Right ventricle myocardium superior (tissue), 1 donor: ENCODE measurements at places on chromosomes 6 and 20.
A peak's percentile ranks its signal among the peaks of the same experiment; 100 is the strongest.

DNA sequence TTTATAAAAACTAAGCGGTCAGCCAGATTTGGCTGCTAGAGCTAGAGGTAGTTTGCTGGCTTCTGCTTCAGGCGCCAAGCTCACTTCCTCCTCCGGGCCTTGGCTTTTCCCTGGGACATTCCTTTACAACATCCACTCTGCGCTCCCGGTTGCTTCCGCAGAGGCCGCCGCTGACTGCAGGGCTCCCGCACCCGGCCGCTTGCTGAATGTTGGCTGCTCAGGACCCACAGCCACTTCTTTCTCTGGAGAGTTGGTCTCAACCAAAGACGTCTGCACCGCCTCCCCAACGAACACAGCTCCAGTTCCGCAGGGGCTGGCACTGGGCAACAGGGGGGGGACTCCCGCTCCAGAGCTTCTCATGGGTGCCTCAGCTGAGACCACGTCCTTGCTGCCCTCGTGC lies 282.8 kb downstream of the TFAP2C start:
- DNase-seq, result no peak

- DNase-seq, result no peak
Observed at GRCh38 chr6:118537574-118537973, 10.5 kb upstream of the PLN start.

GRCh38 chr6:154251116-154251515 lies 105.5 kb downstream of the IPCEF1 start:
- DNase-seq, result no peak

GRCh38 chr6:4478098-4478497 lies 298.1 kb upstream of the CDYL start:
- DNase-seq, result no peak

- no peak for DNase-seq
Observed at GRCh38 chr6:3843379-3844096, 5.6 kb upstream of the FAM50B start.

DNA sequence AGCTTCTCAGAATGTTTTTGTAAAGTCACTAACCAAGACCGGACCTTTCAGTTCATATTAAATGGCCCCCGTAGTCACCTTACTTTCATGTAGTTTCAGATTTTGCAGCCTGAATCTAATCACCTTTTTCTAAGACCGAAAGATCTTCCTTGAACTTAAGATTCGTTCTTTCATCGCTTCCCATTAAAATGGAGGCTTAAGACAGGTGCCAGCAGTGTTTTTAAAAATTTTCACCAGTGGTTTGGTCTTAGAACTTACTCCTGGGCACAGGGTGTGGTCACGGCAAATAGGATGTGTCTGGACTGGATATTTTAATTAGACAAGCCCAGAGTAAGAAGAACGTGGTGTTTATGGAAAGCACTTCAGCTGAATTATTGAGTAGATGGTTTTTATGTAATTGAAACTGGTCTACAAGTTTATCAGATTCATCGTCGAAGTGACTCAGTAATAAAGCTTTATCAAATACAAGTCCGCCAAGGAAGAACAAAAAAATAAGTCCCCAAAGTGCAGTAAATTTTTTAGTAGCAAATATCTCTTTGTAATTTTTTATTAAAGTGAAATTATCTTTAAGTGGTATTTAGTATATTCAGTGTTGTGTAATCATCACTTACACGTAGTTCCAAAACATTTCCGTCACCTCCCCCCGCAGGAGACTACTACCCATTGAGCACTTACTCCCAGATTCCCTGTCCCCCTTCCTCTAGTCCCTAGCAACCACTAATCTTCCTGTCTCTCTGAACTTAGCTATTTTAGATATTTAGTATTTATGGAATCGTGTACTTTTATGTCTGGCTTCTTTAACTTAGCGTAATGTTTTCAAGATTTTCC lies 868 bp downstream of the SRSF3 start:
- DNase-seq, result no peak

- DNase-seq, result no peak
Observed at GRCh38 chr6:40848038-40848437, 191.0 kb downstream of the UNC5CL start.

DNA sequence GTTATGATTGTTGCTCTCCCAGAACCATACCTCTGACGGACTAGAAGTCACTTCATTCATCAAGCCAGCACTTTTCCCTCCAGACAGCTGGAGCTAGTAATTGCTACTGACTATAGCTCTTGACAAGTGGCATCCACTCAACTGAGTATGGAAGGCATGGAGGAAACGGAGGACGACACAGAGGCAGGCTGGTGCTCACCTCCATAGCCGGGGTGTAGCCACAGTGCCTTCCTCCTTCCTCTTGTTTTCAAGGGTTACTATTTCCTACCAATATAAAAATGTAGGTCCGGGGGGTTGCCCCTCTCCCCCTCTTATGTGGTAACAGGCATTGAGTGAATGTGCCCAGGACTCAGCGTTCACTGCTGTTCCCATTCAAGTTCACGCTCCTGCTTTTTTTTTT lies 23.5 kb upstream of the FOXC1 start:
- DNase-seq, result no peak

GRCh38 chr6:40321616-40322015 lies 265.5 kb downstream of the LRFN2 start:
- DNase-seq, result no peak

DNA sequence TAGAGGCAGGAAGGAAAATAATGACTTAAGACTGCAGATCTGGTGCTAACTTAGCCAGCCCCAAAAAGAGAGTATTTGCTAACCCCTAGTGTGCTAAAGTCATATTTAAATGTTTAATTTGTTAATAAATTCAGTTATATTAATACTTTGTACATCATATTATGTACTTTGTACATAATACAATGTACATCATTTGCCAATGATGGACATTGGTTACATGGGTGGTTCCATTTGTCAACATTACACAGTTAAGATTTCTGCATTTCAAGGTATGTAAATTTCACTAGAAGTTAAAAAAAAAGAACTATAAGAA lies 63.9 kb upstream of the PIM1 start:
- DNase-seq, result no peak

- no peak for DNase-seq
Observed at GRCh38 chr20:46002008-46002407, 6.7 kb upstream of the MMP9 start.

DNA sequence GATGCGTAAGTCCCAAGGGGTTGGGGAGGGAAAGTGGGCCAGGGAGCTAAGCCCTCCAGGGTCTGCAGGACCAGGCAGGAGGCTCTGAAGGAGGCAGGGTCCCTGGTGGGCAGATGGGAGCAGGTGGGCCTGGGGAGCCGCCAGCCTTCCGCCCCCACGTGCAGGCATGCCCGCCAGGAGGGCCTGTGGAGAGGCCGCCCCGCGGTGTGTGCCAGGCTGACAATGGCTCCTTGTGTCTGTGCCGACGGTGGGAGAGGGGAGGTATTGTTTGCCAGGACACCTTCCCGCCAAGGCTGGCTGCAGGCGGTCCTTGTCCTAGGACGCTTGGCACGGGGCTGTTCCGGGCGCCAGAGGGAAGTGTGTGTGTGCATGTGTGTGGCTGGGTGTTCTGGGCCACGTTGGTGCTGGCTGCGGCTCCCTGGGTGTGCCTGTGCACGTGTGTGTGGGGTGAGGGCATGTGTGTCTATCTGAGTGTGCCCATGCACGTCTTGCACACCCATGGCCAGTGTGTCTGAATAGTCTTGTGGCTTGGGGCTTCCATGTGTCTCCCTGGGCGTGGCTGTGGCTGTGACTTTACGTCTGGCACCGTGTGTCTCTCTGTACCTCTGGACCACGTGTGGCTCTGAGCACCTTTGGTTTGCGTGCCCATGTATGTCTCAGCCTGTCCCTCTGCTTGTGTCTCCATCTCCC lies 153.0 kb downstream of the CEBPB start:
- DNase-seq, result no peak

GRCh38 chr6:169906688-169907418 lies 155.4 kb downstream of the ERMARD start:
- DNase-seq, result no peak

GRCh38 chr20:59518881-59519706 lies 85.2 kb upstream of the PHACTR3 start:
- DNase-seq, result no peak

DNA sequence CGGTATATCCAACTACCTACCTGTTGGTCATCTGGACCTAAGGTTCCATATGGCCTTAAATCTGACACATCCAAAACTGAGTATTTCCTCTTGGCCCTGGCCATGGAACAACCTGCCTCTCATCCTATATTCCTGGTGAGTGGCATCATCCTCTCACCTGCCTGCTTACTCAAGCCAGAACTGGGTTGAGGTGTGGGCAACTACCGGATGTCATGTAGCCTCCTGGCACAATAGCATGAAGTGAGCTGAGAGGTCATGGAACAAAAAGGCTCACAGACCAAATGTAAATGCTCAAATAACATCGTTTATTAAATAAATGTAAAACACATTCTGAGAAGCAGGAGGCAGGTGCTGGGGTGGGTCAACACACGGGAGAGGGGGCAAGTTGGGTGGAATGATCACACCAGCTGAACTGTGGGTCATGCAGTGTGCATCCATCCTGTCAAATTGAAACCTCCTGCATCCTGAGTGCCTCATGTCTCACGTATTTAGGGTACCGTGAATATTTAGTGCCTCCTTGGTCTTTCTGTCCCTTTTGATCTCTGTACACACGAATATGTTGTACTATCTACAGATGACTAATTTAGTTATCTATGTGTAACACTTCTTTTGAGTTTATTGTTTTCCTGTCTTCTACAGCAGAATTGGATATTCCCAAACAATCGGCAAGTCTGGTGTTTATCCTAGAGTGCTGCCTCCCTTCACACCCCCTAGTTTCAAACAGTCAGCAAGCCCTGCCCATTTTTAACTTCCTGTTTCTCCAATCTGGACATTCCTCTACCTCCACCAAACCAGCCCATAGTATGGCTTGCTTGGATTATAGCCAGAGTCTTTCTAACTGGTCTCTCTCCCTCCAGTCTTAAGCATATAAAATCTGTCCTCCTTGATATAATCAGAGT lies 7.9 kb upstream of the POU5F1 start:
- DNase-seq, result no peak

- peak; percentile 64 for DNase-seq
Observed at GRCh38 chr6:35294308-35294945, 3.2 kb upstream of the DEF6 start.

GRCh38 chr6:40922281-40922680 lies 116.7 kb downstream of the UNC5CL start:
- DNase-seq, result no peak

GRCh38 chr6:56958481-56958880 lies 3.6 kb downstream of the BEND6 start:
- no peak for DNase-seq

- DNase-seq, result no peak
Observed at GRCh38 chr6:67391955-67392354, 1243.1 kb upstream of the ADGRB3 start.

GRCh38 chr6:13733178-13733887 lies 21.7 kb upstream of the RANBP9 start:
- DNase-seq, result peak; percentile 66

DNA sequence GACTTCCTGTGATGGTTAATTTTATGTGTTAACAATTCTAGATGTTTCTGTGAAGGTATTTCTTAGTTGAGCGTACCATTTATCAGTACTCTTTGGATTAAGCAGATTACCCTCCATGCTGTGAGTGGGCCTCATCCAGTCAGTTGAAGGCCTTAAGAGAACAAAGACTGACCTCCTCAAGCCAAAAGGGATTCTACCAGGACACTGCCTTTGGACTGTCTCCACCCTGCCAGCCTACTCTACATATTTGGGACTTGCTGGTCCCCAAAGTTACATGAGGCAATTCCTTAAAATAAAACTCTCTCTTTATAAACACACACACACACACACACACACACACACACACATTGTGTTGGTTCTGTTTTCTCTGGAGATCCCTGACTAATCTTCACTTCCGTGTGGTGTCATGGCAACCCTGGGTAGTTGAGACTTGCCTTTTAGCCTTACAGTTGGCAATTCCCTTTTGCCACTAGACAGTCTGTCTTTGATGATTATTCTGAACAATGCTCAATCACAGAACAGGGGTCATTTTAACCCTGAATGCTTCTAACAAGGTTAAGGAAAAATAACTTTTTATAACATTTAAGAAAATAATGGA lies 32.2 kb downstream of the MRAP2 start:
- DNase-seq, result no peak

- no peak for DNase-seq
Observed at GRCh38 chr6:56689663-56690062, 47.0 kb upstream of the DST start.

- DNase-seq, result peak; percentile 17
Observed at GRCh38 chr20:62707921-62708521, 615 bp upstream of the NTSR1 start.

DNA sequence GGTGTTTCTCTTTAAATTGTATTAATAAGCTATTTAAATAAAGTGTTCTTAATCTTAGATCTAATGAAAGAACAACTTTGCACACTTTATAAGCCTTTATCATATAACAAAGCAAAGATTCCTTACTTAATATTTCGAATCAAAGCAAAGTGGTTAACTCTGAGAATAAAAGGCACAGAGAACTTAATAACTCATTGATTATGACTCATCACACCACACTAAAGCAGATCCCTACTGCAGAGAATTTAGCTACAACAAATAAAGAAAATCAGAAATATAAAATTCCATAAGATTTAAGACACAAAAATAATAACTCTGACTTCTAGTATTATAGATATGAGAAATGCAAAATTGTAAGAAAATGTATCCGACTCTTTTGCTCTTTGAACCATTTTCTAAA lies 135.6 kb upstream of the RUNX2 start:
- no peak for DNase-seq

DNA sequence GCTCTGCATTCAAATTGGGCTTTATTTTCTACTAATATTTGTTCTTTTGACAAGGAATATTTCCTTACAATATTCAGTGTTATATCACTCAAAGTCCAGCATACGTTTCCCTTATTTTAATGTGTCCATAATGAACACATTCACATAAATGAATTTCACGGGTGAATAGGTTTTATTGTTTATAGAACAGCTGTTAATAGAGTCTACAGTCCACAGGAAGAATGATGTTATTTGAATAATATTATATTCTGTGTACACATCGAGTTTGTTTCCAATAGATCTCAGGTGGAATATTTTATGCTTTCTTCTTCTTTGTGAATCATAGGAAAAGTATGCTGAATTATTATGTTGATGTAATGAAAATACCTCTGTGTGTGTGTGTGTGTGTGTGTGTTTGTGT lies 582.4 kb downstream of the CDH26 start:
- no peak for DNase-seq

DNA sequence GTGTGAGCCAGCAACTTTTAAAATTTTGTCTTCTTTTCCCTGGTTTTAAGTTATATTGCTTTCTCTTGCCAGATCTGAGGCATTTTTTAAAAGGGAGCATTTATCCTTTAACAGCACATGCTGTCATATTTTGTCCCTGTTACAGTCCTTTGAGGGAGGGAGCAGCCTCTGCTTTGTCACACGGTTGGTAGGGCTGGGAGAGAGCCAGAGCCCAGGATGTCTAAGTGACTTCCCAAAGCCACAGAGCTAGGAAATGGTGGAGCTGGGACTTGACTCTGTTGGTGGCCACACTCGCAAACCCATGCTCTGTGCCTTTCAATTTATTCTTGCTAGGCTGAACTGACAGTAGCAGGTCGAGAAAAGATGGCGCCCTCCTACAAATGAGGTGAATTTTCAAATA lies 80.4 kb upstream of the IYD start:
- no peak for DNase-seq

GRCh38 chr20:1209447-1210387 lies 6.5 kb downstream of the C20orf202 start:
- no peak for DNase-seq
